ENCODE measurements at places on chromosomes 11 and 22.

DNA sequence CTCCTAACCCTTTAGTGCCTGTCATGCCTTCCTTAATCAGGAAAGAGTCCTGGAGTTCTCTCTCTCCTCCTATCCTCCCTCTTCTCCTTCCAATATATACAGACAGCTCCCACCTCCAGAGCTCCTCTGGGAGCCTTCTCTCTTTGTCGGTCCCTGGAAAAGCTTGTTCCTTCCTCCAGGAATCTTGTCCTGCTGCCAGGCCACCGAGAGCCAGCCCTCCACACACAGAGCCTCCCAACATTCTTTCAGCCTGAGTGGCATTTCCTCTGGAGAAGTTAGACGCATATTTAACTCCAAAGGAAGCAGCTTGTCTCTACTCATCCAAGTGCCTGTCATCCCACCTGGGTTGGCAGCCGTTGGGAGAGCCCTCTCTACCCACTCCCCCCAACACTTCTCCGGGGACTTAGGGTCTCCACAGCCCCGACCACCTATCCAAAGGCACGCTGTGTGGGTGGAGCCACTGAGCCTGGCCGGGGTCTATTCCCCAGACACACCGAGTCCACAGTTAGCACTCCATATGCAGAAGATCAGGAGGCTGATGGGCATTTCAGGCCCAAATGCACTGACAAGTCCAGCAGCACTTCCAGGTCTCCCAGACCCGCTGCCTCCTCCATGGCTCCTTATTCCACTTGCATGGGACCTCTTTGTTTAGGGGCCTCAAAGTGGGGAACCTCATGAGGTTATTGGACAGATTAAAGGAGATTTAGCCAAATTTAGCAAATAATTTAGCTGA, 31.1 kb downstream of the DKK3 start:
- no peak for DNase-seq

- no peak for DNase-seq
Measured at GRCh38 chr11:130063451-130063850, 6.2 kb upstream of the APLP2 start.

GRCh38 chr22:33659448-33659847, 260.8 kb downstream of the LARGE1 start:
- DNase-seq: no peak

- no peak for DNase-seq
Measured at GRCh38 chr11:103863497-103863896, 172.9 kb upstream of the DDI1 start.

DNA sequence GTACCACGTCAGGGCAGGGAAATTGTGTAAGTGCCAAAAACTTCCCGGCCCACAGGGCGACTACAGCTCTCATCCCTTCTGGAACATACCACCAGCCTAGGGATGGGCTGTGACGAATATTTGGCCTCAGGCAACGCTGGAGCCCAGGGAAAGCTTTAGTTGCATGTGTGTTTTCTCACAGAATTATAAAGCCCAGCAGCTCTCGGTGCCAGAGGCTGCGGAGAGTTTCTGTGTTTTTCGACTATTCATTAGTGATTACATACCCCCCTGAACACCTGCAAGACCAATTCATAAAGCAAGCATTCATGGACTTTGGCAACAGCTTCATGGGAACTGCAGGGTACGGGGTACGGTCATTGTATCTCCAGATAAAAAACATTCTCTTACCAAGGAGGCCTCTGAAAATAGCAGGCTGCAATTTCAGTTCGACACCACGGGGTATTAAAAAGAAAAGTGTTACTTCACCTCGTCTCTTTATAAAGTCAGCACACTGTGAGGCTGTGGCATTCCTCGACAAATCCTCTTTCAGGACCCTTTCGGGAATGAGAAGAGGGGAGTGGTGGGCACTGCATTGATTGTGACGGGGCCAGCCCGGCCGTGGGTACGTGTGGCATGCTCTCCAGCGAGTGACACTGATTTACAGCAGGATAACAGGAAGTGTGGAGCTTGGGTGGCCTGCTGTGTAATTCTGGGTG, 243.6 kb upstream of the SORL1-AS1 start:
- DNase-seq: no peak

Measured in CD4-positive, alpha-beta T cell treated with Interleukin-1 beta for 1 hour (primary cell).